ENCODE measurements at places on chromosomes 1 and 21.

GRCh38 chr1:164635803-164636731 is 77.1 kb downstream of the PBX1 start:
- DNase-seq = no peak

DNA sequence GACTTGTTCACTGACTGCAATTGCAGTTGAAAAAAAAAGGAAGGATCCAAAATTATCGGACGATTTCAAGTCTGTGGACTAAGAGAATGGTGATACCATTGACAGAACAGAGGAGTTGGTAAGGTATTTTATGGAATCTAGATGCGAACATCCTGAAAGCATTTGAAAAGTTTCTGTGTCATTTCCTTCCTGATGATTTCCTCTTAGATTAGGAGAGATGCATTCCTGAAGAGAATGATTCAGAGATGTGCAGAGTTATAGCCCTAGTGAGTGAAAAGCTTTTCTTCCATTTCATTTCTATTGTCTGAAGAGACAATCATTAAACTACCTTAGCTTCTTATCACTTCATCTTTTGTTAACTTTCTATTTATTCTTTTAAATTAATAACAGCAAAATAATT is 200.0 kb downstream of the KCNK2 start:
- no peak for DNase-seq

GRCh38 chr1:4127592-4128140 is 227.6 kb upstream of the C1orf174 start:
- DNase-seq = no peak

GRCh38 chr1:46446646-46447498 is 42.8 kb upstream of the DMBX1 start:
- peak; percentile 50 for DNase-seq

- no peak for DNase-seq
Measured at GRCh38 chr1:88454781-88455180, 229.3 kb upstream of the PKN2 start.

DNA sequence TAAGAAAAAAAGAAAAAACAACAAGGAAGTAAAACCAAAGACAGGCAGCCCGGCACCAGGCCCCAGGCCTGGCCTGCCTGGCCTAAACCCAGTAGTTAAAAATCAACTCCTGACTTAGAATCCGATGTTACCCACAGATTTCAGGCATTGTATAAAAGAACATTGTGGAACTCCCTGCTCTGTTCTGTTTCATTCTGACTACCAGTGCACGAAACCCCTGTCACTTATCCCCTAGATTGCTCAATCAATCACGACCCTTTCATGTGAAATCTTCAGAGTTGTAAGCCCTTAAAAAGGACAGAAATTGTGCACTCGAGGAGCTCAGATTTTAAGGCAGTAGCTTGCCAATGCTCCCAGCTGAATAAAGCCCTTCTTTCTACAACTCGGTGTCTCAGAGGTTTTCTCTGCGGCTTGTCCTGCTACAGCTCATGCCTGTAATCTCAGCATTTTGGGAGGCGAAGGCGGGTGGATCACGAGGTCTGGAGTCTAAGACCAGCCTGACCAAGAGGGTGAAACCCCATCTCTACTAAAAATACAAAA is 15.6 kb upstream of the MYOCOS start:
- no peak for DNase-seq

GRCh38 chr1:78280626-78281025 is 210.1 kb upstream of the PTGFR start:
- DNase-seq = no peak

DNA sequence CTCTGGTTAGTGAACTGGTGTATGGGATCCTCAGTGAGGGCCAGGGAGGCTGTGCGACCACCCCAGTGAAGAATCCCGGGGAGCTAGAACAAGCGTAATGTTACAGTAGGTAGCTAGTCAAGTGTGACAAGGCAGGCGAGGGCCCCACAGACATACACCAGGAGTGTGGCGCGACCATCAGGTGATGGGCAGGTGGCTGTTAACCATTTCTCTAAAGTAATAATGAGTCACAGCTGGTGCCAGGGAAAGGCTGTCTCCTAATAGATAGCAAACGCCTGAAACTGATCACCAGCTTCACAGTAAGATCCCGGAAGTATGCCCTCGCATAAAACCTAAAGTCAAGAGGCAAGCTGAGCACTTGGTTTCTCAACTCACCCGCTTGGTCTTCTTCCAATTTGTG is 40.5 kb upstream of the TARBP1 start:
- DNase-seq = no peak

DNA sequence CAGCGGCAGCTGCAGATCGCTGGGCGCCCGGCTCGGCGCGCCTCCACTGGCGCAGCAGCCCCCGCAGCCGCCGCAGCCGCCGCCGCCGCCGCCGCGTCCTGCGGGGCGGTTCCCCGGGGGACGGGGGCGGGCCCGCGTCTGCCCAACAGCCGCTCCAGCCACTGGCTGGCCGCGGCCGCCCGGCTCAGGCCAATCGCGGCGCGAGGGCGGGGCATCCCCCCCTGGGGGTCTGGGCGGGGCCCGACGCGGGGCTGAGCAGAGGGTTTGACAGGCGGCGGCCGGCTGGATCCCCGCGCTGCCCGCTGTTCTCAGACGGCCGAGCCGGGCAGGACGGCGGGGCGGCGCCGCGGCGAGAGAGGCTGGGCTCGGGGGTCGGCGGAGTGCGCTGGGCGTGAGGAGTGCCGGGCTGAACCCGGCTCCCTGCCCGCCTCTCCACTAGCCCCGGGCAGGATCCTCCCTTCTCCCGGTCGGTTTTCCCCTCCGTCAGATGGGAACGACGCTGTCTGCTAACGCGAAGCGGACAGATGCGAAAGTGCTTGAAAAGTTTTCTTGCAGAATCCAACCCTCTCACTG is at the start of gene GLIS1:
TSS of gene GLIS1 (minus strand) at position 56 of the 573 bp plus-strand sequence. CDS start 1,100 bp downstream, outside the sequence.
- DNase-seq = no peak

- DNase-seq = no peak
Measured at GRCh38 chr21:29300807-29301138, 2.1 kb downstream of the BACH1 start.

DNA sequence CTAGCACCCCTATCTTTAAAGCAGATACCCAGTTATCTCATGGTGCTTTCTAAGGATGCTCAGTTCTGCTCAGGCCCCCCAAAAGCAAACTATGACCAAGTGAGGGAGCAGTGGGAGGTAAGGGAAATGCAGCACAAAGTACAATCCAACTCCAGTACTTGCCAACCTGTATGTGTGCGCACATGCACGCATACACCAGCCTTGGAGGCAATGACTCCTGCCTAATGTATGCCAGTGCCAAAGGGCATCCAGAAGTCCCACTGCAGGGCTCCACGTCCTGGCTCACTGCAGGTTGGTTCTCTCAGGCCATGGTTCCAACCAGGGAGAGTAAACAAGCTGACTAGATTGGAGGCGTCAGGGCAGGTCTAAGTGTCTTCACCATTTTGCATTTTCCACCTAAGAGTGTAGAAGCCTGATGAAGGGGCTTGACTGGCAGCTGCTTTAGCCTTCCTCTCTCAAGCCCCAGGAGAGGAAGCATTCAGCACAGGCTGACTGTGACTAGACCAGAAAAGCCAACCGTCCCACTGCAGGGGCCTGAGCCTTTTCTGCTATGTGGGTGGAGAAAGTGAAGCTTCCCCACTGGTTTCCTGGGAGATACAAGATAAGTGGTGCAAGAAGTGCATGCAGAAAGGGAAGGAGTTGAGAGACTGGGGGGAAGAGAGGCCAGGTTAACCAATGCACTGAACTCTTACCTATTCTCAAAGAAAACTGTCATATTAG is 7.7 kb downstream of the AMIGO1 start:
- DNase-seq = no peak

DNA sequence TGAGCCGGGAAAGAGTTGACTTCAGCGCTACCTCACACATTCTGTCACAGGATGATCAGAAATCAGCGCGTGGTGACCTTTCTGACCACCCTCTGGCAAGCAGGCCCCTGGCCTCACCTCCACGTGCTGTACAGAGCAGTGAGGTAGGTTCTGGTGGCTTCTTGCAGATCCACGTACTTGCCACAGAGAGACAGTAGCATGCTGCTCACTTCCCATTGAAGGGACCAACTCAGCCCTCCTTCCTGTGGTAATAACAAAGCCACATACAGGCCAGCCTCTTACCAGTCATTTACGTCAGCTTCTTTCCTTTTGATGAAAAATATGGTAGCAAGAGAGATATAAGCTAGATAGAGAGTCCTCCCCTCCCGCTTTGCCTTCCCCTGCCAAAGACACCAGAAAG is 200.7 kb downstream of the CHRM3 start:
- DNase-seq = no peak

DNA sequence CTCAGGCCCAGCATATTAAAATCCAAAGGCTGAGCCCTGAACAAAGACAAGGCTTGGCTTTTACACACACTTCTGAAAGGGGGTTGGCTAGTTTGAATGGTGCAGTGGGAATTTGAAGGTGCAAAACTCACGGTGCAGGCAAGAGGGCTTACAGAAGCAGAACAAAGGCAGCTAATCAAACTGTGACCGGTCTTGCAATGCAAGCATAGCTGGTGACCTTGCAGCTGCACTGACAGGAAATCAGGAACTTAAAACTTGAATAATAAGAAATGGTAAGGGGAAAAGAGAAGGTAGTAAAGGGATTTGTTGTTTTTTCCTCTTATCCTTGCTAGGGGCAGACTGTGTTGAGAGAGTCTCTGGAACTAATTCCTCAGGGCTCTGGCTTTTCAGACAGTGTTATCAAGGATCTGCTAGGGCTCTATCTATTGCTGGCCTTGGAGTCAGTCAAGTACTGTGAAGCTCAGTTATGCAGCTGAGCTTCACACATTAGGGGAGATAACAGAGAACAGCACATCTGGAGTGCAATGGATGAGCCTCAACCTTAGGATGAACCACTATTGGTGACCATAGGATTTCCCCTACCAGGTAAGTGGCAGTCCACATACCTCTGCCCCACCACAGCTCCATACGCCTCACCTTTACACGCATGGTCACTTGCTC is 97.6 kb downstream of the PPIAL4G start:
- no peak for DNase-seq

GRCh38 chr1:114512595-114513280 is 1.7 kb upstream of the TRIM33 start:
- no peak for DNase-seq

GRCh38 chr1:62720946-62721554 is 32.9 kb upstream of the DOCK7 start:
- DNase-seq = no peak

- no peak for DNase-seq
Measured at GRCh38 chr1:53601867-53602775, 136.8 kb downstream of the GLIS1 start.

GRCh38 chr1:74412244-74412643 is 100.2 kb downstream of the LRRC53 start:
- no peak for DNase-seq

GRCh38 chr1:116510361-116510760 is 60.5 kb downstream of the CD58 start:
- DNase-seq = no peak

DNA sequence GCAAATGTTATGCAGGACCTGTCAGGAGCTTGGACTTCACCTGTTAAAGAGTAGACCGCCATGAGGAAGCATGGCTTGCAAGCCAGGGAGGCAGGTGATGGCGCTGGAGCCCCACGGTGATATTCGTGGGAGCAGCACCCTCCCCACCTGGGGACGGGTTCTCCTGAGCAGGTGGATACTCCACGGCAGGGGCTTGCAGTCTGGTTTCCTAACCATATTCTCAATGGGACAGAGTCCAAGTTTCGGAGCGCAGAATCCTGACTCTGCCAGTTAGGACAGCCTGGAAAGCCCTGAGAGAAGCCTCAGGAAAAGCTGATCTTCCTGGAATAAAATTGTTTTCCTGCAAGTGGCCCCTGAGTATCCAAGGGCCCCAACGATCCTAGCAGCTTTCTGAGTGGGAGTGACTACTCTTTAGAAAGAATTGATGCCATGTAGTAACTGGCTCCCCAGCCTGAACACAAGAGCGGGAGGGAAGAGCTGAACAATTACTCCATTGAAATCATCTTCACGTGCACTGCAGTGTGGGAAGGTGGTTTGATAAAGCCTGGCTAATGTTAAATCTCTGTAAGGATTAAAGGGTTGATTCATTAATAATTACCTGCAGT is 146.3 kb upstream of the RAB4A start:
- no peak for DNase-seq

DNA sequence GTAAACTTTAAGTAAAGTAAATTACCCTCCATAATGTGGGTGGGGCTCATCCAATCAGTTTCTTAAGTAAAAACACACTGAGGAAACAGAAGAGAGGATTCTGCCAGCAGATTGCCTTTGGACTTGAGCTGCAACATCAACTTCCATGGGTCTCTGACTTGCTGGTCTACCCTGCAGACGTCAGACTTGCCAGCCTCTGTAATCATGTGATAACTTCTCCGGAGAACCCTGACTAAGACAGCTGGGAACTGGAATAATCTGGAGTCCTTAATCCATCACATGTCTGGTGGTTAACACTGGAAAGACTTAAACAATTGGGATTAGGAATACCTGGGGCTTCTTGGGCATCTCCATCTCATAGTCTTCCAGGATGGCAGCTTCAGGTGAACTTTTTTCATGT is 13.2 kb upstream of the CEP350 start:
- no peak for DNase-seq
